ENCODE measurements at places on chromosomes 12 and 14. TPM values are rescaled to one million over a fixed set of nuclear protein-coding genes. Genes with fewer than 3 reads are reported as not detected.

GRCh38 chr14:54116972-54117371 is 160.3 kb upstream of the BMP4 start:
- no peaks in the 10 kb centered on the region for H3K27me3 ChIP-seq
- H3K4me1 ChIP-seq = no peaks in the 10 kb centered on the region
- H3K36me3 ChIP-seq = no peaks in the 10 kb centered on the region
- H3K27ac ChIP-seq = no peak overlapping the region
- no peak for DNase-seq

DNA sequence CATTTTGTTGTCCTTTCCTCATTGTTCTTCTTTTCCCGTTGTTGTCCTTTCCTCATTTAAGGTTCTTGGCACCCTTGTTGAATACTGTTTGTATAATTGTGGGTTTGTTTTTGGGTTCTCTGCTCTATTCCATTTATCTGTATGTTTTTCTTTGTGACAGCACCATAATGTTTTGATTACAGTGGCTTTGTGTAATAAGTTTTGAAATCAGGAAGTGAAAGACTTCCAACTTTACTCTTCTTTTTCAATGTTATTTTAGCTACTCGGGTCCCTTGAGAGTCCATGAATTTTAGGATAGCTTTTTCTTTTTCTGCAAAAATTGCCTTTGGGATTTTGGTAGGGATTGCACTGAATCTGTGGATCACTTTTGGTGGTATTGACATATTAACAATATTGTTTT is 28.1 kb downstream of the ETNK1 start:
- no peaks in the 10 kb centered on the region for H3K27me3 ChIP-seq
- no peak overlapping the region for H3K4me3 ChIP-seq
- H3K27ac ChIP-seq = no peak overlapping the region
- no peaks in the 10 kb centered on the region for H3K4me1 ChIP-seq
- DNase-seq = no peak

Gene NDUFA12
- 106 TPM for polyA plus RNA-seq

- no peak for DNase-seq
- H3K4me1 ChIP-seq = no peaks in the 10 kb centered on the region
- H3K27ac ChIP-seq = no peak overlapping the region
- H3K27me3 ChIP-seq = peaks cover 43% of the 10 kb centered on the region
- no peak overlapping the region for H3K4me3 ChIP-seq
Observed at GRCh38 chr14:74221741-74222140, 17.5 kb upstream of the VSX2 start.

Gene KCNH5
- 0.40 TPM for polyA plus RNA-seq

GRCh38 chr14:33676135-33676566 is 274.7 kb downstream of the EGLN3 start:
- no peak overlapping the region for H3K27ac ChIP-seq
- no peaks in the 10 kb centered on the region for H3K27me3 ChIP-seq
- no peak overlapping the region for H3K4me3 ChIP-seq

Measured in large intestine (tissue), 12 donors.